Stimulated activated CD4-positive, alpha-beta T cell treated with anti-CD3 and anti-CD28 coated beads, Interleukin-2, amount 100 ng/mL, for 48 hours (primary cell): ENCODE measurements at places on chromosomes 12 and 14.
A peak's percentile ranks its signal among the peaks of the same experiment; 100 is the strongest.

- no peak for DNase-seq
Measured at GRCh38 chr12:114347861-114348260, 58.1 kb downstream of the TBX5 start.

DNA sequence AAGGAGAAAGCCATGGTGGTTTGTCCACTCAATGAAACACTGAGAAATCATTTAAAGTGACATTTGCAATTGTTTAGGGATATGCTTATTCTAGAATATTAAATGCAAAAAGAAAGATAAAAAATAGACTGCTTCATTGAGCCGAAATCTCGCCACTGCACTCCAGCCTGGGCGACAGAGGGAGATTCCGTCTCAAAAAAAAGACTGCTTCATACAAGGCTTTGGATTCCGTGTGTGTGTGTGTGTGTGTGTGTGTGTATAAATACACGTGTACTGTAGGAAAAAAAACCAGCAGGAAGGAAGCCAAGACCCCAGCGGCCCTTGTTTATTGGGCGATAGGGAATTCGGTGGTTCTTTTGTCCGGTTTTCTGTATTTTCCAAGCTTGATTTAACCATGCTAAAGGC lies 3.2 kb upstream of the ZNF839 start:
- DNase-seq: no peak

GRCh38 chr14:88245321-88245720 lies 77.7 kb downstream of the KCNK10 start:
- DNase-seq: no peak

GRCh38 chr14:49594347-49595091 lies 4.2 kb upstream of the LRR1 start:
- DNase-seq: no peak

GRCh38 chr14:21003788-21004346 lies 4.8 kb downstream of the SLC39A2 start:
- no peak for DNase-seq

DNA sequence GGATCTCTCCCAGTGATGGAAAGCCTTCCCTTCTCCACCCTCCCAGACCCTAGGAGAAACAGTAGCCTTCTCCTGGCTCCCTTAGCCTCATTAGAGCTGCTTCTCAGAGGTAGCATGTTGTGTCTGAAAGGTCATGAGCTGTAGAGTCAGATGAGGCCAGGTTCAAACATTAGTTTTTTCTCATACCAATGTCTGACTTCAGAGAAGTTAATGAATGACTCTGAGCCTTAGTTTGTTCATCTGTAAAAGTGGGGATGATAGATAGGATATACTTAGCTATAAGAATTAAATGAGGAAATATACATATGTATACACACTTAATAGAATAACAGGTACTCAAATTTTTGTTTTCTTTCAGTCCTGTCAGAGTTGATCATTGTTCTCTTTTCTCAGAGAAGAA lies 523 bp downstream of the SLC6A13 start:
- DNase-seq: no peak

DNA sequence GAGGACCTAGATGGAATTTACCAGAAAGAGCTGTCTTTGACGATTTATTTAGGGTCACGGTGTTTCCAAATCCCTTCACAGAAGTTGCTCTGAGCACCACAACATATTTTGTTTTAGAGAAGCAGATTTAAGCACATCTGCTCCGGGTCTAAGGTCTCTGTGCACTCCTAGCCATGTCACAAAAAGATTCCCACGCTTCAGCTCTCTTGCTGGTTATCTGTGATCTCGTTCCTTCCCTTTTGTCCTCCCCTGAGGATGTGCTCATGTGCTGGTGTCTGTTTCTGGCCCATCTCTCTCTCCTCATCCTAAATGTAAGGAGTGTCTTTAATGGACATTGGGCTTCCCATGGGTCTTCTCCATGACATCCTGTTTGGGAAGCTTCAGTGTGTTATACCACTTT lies 53.7 kb upstream of the GNPNAT1 start:
- no peak for DNase-seq

GRCh38 chr14:56813143-56813551 lies 2.9 kb upstream of the OTX2 start:
- DNase-seq: no peak

GRCh38 chr12:76942267-76942666 lies 63.4 kb upstream of the CSRP2 start:
- no peak for DNase-seq

DNA sequence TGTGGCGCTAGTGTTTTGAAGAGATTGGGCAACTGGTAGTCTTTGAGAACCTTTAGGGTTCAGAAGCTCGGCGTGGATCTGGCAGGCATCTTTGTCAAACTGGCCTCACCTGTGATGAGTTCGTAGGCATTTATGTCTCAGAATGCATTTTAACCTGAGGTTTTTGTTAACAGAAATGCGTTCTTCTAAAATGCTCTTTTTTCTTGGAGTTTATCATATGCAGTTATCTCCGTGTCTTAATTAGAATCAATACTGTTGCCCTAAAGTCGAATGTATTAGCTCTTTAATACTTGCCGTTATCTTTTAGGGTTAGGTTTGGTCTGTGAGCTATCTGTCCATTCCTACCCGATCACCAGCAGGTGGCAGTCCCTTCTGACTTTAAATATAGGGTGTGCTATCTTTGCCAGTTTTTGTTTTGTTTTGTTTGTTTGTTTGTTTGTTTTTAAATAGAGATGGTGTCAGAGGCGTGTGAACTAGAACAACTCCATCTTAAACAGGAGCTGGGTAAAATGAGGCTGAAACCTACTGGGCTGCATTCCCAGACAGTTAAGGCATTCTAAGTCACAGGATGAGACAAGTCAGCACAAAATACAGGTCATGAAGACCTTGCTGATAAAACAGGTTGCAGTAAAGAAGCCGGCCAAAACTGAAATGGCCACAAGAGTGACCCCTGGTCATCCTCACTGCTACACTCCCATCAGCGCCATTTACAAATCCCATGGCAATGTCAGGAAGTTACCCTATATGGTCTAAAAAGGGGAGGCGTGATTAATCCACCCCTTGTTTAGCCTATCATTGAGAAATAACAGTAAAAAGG lies 1.4 kb downstream of the ATF1 start:
- DNase-seq: peak; percentile 16

DNA sequence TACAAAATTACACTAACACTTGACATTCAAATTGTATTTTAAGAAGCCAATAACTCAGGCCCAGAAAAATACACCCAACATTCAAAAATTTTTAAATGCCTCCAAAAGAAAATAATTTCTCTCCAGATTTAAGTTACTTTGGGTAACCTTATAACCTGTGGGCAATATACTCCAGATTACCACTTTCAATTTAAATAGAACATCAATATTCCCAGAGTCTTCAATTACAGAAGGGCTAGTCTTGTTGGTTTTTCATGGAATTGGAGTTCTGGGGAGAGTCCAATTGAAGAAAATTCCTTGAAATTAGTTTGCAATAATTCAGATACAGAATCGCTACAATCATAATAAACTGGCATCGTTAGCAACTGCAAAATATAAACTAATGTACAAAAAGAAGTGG lies 2.0 kb downstream of the PPP4R3A start:
- no peak for DNase-seq
